ENCODE measurements at places on chromosomes 12 and 14.

DNA sequence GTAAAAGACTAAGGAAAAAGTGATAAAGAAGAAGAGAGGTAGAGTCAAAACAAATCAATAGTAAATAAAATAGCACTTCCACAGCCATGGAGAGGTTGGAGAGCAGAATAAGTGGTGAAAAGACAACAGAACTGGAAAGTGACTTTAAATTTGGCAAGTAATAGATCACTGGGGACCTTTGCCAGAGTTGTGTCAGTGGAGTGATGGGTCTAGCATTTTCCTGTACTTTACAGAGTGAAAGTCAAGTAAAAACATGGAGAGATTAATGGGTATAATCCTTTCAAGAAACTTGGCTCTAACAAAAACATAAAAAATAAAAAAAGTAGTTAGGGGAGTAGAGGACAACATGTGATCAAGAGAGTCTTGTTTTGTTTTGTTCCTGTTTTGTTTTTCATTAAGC is 502.2 kb upstream of the RPL10L start:
- DNase-seq: no peak

GRCh38 chr12:81792666-81793065 is 33.5 kb upstream of the PPFIA2 start:
- DNase-seq: no peak

DNA sequence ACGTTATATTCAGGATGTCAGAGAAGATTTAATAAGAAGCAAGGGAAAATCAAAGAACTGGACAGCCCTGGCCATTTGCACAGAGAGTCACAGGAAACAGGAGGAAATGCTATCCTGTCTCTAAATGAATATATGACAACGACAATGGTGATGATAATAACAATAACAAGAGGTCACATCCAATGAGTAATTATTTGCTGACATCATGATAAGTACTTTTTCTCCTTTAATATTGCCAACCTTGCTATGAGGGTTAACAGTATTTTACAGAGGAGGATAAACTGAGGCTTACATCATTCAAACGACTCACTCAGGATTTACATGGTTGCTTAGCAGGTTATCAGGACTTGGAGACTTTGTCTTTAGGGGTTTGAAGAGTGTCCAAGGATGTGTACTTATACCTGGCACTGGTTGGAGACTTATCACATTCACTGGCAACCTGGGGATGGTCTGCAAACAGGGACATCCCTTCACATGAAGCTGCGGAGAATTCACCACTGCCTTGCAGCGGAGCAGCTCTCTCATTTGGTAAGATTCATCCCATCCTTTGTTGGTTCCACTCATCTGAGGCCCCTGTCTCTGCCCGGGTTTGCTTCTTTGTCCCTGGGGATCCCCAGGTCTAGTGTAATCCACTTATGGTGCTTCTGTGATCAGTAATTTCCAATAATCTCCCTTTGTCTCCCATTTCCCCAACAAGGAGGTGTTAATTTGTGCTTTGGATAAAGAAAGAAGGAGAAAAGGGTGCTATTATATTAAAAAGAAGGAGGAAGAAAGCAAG is 637.8 kb downstream of the BCL11B start:
- no peak for DNase-seq

GRCh38 chr14:101225157-101226152 is 321.9 kb upstream of the RTL1 start:
- DNase-seq: no peak

- no peak for DNase-seq
Measured at GRCh38 chr12:74817499-74817898, 279.9 kb downstream of the ATXN7L3B start.

GRCh38 chr14:31243860-31244259 is 36.3 kb upstream of the HECTD1 start:
- DNase-seq: no peak

DNA sequence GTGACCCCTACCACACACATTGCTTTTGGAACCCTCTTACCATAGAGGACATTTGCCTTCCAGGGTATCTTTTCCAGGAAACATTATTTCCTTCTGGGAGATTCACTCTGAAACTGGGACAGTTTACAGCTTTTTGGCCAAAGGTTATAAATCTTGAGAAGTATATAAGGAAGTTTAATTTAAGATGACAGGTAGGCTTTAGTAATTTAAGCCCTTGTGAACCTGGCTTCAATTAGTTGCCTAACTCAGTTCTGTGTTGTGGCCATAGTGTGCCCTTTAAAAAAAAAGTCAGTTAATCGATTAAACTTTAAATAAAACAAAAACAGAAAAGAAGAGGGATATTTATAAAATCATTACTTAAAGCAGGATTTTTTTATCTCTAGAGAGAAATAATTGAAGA is 142.9 kb downstream of the NAV3 start:
- no peak for DNase-seq

- DNase-seq: no peak
Measured at GRCh38 chr12:38785381-38785780, 120.0 kb downstream of the CPNE8 start.

DNA sequence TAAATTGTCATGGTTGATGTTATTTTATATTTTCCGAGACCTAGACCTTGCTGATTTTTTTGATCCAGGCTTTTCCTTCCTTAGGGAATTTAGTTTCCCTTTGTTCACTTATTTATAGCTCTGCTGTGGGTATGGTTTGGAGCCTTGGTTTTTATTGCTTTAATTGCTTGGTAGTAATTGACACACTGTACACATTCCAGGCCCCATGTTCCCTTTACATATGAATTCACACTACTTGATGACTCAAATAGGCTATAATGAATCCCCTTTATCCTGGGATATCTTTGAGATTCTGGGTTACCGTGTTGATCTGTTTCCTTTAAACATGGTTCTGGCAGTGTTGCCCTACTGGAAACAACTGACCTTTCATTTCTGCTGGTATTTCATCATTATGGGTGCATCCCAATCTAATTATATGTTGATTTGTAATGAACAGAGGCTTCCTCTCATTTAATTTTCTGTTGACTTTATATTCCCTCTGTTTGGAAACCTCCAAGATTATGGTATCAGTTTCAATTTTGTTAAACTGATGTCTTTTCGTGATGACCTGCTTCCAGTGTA is 424.0 kb downstream of the RAD51B start:
- no peak for DNase-seq

DNA sequence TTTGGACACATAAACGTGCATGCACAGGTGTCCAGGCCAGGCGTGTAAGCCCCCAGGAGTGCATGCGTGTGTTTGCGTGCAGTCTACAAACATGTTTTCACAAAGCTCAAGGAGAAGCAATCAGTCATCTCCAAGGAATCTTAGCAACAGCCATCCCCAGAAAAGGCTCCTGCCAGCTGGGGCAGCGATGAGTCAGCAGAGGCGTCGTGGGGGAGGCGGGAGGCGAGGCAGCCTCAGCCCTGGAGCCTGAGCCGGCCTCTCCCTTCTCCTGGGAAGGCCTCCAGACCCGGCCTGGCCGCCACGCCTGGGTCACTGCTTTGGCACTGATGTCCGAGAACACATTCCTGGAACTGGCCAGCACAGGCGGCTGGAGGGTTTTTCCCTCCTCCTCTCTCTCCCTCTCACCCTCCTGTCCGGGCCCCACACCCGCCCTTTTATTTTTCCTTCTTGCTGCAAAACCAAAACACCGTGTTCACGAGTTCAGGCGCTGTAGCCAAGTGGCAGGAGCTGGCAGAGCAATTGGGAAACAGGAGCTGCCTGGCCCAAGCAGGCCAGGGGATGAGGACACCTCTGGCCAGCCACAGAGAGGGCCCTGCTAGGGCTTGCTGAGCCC is 92.7 kb downstream of the LRRC74A start:
- DNase-seq: no peak

- DNase-seq: no peak
Measured at GRCh38 chr12:50933459-50934124, 18.8 kb upstream of the HIGD1C start.

- DNase-seq: no peak
Measured at GRCh38 chr12:111600205-111600642, 1.1 kb upstream of the ATXN2 start.

DNA sequence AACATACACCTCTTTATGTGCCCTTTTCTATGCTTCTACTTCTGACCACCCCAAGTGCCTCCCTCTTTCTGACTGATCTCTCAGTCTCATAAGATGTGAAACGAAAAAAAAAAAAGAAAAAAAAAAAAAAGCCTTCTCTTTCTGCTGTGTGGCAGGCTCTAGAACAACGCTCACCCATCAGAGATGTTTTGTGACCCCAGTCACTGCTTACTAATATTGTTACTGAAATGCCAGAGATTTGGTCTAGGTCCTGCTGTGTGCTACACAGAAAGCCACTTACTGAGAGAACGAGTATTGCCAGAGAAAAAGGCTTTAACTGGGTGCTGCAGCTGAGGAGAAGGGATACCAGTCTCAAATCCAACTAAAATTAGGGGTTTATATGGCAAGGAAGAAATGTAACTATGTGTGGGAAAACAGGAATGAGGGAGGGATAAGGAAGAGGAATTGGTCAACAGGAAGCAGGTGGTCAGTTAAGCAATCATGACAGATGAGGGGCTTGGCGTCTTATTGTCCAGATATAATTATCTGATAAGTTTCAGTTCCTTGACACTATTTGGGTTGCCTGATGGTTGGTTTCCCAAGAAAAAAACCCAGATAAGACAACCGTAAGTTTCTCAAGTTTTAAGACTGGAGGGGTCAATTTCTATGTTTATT is 149.0 kb downstream of the NAV3 start:
- DNase-seq: no peak

GRCh38 chr14:22221508-22221907 is 367.5 kb downstream of the DAD1 start:
- DNase-seq: no peak

DNA sequence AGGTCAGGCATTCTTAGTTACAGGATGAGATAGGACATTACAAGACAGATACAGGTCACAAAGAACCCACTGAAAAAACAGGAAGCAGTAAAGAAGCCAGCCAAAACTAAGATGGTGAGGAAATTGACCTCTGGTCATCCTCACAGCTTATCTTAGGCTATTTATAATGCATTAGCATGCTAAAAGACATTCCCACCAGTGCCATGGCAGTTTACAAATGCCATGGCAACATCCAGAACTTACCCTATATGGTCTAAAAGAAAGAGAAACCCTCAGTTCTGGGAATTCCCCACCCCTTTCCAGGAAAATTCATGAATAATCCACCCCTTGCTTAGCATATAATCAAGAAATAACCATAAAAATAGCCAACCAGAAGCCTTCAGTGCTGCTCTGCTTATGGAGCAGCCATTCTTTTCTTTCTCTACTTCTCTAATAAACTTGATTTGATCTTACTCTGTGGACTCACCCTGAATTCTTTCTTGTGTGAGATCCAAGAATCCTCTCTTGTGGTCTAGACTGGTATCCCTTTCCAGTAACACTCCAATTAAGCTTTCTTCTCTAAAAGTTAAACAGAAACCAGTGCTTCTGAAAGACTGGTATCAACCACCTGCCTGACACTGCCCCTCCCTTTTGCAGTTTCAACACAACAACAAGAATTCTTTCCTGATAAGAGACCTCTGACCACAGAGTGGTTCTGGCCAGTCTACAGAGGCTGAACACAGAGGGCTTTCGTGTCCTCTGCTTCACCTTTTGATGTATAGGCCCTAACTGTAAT is 86.9 kb downstream of the BCAT1 start:
- DNase-seq: no peak

DNA sequence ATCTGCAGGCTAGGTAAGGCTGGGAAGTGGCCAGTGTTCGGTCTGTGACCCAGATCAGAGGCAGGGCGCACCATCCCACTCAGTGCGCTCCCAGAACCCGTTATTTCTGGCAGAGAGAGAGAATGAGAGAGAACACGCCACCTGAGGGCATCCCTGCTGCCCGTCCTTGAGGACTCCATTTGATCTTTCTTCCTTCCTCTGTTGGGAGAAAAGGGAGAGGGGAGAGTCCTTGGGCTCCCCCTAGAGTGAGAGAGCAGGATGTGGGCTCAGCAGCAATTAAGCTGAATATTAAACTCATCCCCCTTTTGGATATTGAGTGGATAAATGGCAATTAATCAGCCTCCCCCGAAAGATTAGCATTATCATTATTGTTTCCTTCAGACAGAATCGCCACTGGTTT is 70.6 kb downstream of the IFT43 start:
- no peak for DNase-seq

GRCh38 chr12:6407236-6407954 is 23.4 kb downstream of the LTBR start:
- no peak for DNase-seq

All from T-helper 17 cell (primary cell).